ENCODE measurements at places on chromosomes 2 and 18.

DNA sequence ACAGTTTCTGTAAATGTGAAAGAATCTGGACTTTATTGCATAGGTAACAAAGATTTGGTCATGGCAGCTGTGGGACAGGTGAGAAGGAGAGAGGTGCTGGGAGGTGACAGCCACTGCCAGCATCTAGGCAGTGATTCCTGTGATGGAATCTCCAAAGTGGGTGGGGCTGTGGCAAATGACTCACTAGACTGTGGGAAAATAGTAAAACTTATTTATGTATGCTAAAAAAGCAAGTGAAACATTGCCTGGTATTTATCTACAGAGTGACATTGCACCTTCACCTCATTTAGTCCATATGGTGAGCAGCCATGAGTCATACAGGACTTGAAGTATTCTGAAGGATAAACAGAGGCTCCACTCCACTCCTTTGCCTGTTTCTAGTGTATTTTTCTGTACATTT lies 145.3 kb upstream of the MEX3C start:
- no peak for DNase-seq

DNA sequence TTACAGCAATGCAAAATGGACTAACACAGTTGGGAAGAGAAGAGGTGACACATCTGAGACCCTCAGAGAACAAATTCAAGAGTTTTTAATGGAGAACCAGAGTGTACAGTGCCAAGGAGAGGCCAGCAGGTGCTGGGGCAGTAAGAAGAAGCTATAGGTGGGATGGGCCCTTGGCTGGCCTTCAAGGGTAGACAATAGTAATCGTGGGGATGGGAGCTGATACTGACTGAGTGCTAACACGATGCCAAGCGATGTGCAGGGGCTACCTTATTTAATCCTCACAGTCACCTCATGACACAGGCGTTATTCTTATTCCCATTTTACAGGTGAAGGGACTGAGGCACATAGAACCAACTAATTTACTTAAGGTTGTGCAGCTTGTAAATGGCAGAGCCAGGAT lies 131.9 kb upstream of the ID2 start:
- no peak for DNase-seq

- no peak for DNase-seq
Measured at GRCh38 chr2:9286554-9287399, 80.2 kb downstream of the ASAP2 start.

- no peak for DNase-seq
Measured at GRCh38 chr18:5451150-5451549, 92.6 kb downstream of the EPB41L3 start.

DNA sequence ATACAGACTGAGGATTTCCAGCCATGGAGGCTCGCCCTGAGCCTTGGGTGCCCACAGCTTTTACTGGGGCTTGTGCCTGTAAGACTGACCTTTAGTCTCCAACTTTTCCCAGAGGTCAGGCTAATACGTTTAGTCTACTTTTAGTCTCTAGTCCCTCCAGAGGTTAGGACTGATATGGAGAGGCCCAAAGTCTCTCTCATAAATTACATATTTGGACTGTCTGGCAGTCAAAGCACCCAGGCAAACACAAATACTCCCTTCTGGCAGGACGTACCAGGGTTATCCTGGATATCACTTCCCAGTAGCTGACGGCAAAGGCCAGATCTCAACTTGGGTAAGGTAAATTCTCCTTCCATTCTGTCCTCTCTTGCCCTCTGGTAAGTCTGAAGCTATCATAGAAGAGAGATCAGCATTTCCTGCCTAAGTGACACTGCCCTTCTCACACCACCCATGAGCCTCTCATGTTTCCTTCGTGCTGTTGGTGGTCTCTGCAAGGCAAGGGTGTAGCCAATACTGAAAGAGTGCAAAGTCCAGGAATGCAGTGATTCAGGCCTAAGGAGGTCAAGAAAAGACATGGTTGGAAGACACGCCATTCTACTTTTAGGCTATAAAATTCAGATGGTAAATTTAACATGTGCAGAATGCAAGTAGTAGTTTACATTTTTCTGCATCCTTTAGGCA lies 69.3 kb upstream of the NEDD4L start:
- DNase-seq, result no peak

DNA sequence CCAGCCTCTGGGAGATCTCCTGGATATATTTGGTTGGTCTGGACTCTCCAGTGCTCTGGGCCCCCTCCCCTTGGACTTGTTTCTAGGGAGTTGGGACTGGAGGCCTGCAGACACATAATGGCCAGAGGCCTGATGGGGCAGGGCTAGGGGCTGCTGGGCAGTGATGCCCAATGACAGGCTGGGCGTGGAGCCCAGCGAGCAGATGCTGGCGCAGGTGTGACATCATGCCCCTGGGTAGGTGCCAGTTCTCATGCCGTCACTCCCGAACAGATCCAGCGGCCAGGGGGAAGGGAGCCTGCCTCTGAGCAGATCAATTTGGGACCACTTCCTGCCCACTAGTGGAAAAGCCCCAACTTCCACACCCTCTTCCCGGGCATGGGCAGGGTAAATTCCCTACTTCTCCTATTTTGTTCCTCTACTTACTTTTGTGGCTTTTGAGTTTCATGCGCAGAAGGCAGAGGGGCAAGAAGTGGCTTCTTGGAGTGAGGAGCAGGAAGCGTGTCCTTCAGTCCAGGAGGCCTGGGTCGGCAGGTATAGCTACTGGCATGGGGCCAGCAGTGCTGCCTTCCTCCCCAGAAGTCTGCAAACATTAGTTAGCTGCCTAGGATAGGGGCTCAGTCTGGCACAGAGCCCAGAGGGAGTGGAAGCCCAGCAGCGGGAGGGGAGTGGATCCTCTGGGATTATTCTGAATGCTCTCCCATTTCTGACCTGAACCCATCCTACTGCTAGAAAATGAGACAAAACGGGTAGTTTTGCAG lies 6.1 kb downstream of the MPV17 start:
- DNase-seq, result no peak

- DNase-seq, result no peak
Measured at GRCh38 chr2:191818725-191819350, 28.1 kb downstream of the CAVIN2 start.

- DNase-seq, result no peak
Measured at GRCh38 chr2:122070241-122070731, 314.8 kb downstream of the TSN start.

DNA sequence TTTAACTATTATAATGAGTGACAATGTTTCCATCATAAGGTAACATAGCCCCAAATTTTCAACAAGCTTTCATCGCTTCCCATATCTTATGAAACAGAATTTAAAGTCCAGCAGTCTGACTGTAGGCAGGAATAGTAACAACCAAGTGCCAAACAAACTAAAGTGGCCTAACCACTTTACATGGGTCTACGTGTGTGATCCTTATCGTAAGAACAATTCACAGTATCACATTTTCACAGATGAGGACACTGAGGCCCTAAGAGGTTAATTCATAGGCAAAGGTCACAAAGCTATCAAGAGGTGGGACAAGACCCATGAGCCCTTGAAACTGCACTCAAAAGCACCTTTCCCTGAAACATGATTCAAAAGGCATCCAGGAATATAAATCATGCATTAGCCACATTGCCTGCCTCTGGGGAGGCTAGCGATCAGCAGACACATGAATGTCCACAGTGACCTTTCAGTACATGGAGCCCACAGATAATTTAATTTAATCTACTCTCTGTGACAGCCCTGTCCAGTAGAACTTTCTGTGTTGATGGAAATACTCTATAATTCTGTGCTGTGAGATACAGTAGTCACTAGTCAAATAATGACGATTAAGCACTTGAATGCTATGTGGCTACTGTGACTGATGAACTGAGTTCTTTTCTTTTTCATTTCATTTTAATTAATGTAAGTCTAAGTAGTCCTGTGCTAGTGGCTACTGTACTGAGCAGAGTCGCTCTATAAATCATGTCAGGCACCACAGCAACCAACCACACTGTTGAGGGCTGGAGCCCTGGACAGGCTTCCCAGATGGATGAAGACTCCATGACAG lies 30.3 kb downstream of the KIDINS220 start:
- DNase-seq, result no peak

- no peak for DNase-seq
Measured at GRCh38 chr18:37514953-37515352, 50.6 kb downstream of the CELF4 start.

DNA sequence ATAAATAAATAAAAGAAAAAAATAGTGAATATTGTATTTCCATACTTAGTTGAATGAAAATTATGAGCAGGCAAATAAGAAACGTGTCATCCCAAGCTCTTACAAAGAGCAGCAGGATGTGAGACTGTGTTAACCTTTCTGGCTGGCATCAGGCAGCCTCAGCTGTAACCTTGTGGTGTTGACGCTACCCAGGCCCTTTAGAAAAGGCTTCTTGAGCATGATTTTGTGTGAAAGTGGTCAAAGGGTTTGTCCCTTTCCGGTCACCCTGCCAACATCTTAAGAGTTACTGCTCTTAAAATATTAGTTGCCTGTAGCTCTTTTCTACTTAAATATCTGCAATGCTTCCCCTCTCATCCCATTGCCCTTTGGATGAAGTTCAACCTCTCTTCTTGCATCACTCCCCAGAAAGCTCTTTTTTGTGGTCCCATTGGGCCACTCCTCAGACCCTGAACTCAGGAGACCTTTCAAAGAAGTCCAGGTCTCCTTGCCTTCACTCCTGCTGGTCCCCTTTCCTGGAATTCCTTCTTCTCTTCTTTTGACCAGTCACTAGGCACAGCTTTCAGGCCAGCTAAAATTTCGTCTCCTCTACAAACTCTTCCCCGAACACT lies 35.0 kb downstream of the RHOB start:
- no peak for DNase-seq

GRCh38 chr2:216274194-216274840 lies 98.0 kb downstream of the MARCHF4 start:
- no peak for DNase-seq

GRCh38 chr2:14861181-14861580 lies 228.7 kb downstream of the LRATD1 start:
- DNase-seq, result no peak

DNA sequence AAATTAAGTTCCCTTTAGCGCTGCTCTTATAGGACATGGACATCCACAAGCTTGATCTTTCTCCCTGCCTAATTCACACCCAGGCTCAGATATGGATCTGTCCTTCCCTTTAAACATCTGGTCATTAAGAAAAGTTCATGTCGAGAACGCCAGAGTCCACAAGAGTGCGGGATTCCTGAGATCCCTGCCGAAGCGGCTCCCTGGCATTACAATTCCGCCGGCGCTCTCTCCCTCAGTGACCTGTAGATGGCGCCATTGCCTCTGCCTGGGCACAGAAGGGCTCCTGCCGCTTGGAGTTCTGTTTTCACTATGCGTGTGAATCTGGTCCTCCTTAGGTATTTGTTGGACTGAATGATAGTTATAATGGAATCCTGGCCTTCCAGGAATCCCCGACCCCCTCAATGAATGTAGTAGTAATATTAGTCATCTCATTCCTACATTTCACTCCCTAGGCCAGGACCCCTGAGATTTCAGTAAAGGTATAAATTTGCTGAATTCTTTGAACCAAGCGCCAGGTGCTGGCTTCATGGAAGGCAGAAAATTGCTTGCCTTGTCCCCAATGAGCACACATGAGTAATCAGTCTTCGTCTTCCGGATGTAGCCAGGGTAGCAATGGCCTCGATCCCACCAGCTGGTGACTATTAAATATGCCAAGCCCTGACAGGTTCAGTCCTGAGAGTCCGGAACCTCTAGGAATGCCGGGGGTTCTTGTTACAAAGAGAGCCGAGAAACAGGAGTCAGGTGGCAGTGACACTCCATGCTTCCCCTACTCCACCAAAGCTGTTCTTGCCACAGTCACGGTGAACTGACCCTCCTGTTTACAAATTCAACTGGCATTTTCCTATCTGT lies 26.4 kb upstream of the CD207 start:
- DNase-seq, result peak; percentile 56

- DNase-seq, result no peak
Measured at GRCh38 chr2:175432793-175433192, 251.3 kb upstream of the ATP5MC3 start.

GRCh38 chr2:200781616-200782015 lies 30.1 kb upstream of the BZW1 start:
- no peak for DNase-seq

GRCh38 chr2:25814681-25815080 lies 63.6 kb downstream of the ASXL2 start:
- DNase-seq, result no peak

- DNase-seq, result no peak
Measured at GRCh38 chr2:60553495-60554073, at the start of gene BCL11A. BCL11A (minus strand) TSS chr2:60553654; CDS start chr2:60553270, 384 bp downstream.

- no peak for DNase-seq
Measured at GRCh38 chr2:69203166-69203985, 183.7 kb downstream of the GFPT1 start.

DNA sequence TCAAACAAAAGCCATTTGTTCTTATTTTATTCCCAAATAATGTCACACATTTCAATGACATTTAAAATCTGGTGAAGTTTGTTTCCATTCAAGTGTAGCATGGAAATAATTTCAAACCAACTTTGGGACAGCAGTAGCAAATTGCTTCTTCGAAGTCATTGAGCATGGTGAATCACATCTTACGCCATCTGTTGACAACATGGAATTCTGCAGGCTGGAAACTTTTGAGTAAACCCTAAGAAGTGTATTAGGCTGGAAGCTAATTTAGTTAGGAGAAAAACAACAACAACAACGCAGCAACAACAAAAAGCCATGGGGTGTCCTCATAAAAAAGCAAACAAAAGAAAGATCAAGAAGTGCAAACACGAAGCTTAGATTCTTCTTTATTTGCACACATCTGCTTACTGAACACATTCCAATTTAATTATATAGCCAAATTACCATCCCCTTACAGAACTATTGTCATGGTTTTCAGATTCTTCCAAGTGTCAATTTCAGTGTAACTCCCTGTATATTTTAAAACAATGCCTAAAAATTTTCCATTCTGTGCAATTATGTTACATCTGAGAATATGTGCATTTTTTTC lies 659.0 kb upstream of the CDH7 start:
- DNase-seq, result no peak

DNA sequence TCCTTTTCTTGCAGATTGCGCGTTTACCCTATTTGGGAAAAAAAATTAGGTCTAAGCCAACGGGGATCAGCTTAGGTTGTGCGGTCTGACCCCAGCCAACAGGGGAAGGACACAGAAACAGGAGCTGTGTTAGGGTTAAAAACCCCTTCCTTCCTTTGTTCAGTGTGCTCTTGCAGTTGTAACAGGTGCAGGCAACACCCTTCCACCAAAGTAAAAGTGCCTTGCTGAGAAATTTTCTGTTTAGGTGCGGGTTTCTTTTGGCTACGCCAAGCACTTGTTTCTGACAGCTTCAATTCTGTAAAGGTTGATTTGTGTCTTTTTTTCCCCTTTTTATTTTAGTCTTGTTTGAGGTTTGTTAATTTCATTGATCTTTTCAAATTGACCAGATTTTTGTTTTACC lies 92.5 kb downstream of the PTPN4 start:
- no peak for DNase-seq
